Mesothelial cell of epicardium (in vitro differentiated cells): ENCODE measurements at places on chromosomes 13 and 19. TPM values are rescaled to one million over a fixed set of nuclear protein-coding genes. Genes with fewer than 3 reads are reported as not detected.
A peak's percentile ranks its signal among the peaks of the same experiment; 100 is the strongest.

LGALS4 gene
- 1.4 to 3.0 TPM (median 1.6 TPM) in 3 replicates for total RNA-seq

CEACAM6 gene
- not detected in 3 replicates for total RNA-seq

DNA sequence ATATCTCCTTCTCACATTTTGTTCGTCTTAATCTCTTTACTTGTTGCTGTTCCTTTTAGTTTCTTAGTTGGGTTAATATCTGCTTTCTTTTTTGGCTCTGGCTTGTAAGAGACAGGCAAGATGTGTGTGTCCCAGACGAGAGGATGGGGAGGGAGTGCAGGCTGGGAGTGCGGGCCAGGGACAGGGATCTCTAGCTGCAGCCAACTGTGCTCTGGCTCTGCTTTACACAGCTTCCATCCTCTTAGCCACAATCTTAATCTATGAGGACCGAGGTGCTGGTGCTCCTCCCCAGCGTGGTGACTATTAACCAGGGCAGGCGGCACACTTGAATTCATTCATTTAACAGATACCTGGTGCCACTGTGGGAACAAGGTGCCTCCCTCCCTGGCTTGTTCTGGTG, 70.9 kb upstream of the WASF3 start:
- H3K36me3 ChIP-seq = no peaks in the 10 kb centered on the region
- no peak overlapping the region for H3K27ac ChIP-seq
- H3K4me1 ChIP-seq = no peaks in the 10 kb centered on the region

- H3K27ac ChIP-seq = no peak overlapping the region
- no peaks in the 10 kb centered on the region for H3K36me3 ChIP-seq
- H3K4me1 ChIP-seq = peaks cover 19% of the 10 kb centered on the region
- no peak overlapping the region for H3K4me3 ChIP-seq
Measured at GRCh38 chr13:102402290-102402689, 442 bp upstream of the FGF14 start.

- H3K4me3 ChIP-seq = peak overlapping the region; percentile 89
- no peaks in the 10 kb centered on the region for H3K36me3 ChIP-seq
- no peak for DNase-seq
- no peaks in the 10 kb centered on the region for H3K27me3 ChIP-seq
- H3K4me1 ChIP-seq = peaks cover 36% of the 10 kb centered on the region
- peak overlapping the region; percentile 90 for H3K27ac ChIP-seq
Measured at GRCh38 chr13:60397704-60398378, 821 bp downstream of the TDRD3 start.

DNA sequence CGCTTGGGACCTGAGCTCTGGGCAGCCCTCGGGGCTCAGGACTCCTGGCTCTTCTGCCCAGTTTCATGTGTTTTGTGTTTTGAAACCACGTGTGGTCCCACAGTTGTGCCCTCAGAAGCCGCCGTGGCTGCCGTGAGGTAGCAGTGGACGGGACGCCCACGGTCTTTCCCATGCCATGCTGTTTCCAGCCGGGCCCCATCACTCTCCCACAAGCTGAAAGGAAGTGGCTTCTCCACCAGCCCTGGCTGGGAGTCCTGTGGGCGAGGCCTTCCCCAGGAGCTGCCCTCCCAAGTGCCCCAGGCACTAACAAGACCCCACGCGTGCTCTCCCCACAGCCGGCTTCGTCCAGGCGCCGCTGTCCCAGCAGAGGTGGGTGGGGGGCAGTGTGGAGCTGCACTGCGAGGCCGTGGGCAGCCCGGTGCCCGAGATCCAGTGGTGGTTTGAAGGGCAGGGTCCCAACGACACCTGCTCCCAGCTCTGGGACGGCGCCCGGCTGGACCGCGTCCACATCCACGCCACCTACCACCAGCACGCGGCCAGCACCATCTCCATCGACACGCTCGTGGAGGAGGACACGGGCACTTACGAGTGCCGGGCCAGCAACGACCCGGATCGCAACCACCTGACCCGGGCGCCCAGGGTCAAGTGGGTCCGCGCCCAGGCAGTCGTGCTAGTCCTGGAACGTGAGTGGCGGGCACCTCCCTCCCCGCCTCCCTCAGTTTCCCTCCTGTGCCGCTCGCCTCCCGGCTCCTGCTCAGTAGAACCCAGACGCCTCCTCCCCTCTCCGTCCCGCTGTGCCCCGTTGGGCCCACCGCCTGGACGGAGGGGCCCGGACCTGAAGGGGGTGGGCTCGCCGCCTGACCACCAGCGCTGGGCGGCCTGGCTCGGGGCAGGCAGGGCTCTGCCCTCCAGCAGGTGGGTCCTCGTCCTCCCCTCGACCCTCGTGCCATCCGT, 5.3 kb downstream of the BSG start:
- H3K4me3 ChIP-seq = no peak overlapping the region
- no peaks in the 10 kb centered on the region for H3K27me3 ChIP-seq
- peaks cover 23% of the 10 kb centered on the region for H3K4me1 ChIP-seq
- DNase-seq = no peak
- H3K27ac ChIP-seq = no peak overlapping the region

DNA sequence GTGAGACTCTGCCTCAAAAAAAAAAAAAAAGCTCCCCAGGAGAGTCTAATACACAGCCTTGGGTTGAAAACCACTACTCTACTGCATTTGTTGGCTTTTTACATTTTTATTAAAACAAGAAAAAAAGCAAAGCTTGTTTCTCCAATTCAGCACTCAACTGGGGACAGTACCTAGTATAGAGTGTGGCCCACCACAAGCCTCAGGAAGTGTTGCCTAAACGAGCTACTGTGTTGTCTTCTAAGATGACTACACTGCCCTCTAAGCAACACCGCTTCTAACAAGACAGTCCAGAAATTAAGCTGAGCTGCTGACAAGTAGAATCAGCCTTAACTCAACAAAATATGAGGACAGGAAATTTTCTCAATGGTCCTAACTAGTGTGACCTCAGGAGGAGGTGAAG, 522.2 kb downstream of the FGF9 start:
- H3K36me3 ChIP-seq = no peaks in the 10 kb centered on the region
- H3K27me3 ChIP-seq = no peaks in the 10 kb centered on the region
- peaks cover 23% of the 10 kb centered on the region for H3K4me1 ChIP-seq
- no peak overlapping the region for H3K4me3 ChIP-seq
- no peak for DNase-seq

GRCh38 chr19:3653865-3654513, 27.4 kb upstream of the CACTIN start:
- no peak overlapping the region for H3K27ac ChIP-seq
- no peaks in the 10 kb centered on the region for H3K27me3 ChIP-seq
- H3K4me3 ChIP-seq = no peak overlapping the region
- no peaks in the 10 kb centered on the region for H3K4me1 ChIP-seq

DNA sequence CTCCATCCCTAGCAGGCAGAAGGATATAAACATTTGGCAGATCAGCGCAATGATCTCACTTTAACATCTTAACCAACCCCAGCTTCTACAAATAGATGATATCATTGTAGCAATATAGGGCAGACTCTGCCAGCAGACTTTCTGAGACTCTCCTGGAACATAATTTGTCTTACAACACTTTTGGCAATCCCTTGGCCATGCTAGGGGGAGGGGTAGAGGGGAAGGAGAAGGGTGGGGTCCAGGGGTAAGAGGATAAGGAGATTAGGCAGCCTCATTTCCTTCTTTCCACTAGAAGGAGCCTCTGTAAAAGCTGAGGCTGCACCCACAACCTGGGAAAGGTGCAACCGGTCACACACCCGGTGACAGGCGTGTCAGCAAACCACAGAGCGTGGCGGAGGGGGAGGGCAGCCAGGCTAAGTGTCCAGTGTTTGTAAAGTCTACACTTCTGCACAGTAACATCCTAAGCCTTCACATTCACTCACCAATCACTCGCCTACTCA, 8.7 kb upstream of the UBAC2 start:
- H3K27me3 ChIP-seq = no peaks in the 10 kb centered on the region
- peaks cover 10% of the 10 kb centered on the region for H3K4me1 ChIP-seq
- no peak for DNase-seq
- no peak overlapping the region for H3K4me3 ChIP-seq
- no peak overlapping the region for H3K27ac ChIP-seq
